ENCODE measurements at places on chromosomes 6 and 20. TPM values are rescaled to one million over a fixed set of nuclear protein-coding genes. Genes with fewer than 3 reads are reported as not detected.

DDX43 gene
- total RNA-seq = 0.31 TPM

GABRR1 gene
- not detected for total RNA-seq

DNA sequence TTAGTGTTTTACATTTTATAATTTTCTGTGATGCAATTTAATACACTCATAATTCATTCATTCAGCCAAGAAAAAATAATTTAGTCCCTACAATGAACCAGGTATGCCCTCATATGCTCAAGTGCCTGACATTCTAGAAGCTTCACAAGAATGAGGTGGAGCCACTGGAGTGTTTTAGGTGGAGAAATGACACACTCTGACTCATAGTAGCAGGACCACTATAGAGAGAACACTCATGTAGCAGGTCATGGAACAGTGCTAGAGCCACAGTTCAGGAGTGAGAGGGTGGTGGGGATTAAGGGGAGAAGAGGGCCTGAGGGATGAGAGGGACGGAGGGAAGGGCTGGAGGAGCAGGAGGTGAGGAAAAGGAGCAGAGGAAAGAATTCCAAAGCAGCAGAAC lies 1.4 kb upstream of the HLA-G start:
- DNase-seq = no peak

DNA sequence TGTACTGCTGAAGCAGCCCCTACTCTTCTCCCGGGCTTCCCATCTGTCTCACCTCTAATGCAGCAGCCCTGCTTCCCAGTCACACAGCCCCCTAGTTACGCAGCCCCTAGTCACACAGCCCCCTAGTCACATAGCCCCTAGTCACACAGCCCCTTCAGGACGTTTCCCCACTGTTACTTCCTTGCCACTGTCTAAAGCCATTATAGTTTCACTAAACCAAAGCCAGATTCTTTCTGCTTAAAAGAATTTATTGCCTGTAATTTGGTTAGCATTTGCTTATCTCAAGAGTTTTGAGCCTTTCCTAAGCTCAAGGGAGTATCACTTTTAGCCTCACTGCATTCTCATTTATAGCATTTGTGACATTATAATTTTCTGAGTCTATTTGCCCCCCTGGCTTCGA lies 127.9 kb downstream of the LMBRD1 start:
- DNase-seq = no peak

TRIM31 gene
- total RNA-seq = not detected

NHLRC1 gene
- total RNA-seq = not detected

DNA sequence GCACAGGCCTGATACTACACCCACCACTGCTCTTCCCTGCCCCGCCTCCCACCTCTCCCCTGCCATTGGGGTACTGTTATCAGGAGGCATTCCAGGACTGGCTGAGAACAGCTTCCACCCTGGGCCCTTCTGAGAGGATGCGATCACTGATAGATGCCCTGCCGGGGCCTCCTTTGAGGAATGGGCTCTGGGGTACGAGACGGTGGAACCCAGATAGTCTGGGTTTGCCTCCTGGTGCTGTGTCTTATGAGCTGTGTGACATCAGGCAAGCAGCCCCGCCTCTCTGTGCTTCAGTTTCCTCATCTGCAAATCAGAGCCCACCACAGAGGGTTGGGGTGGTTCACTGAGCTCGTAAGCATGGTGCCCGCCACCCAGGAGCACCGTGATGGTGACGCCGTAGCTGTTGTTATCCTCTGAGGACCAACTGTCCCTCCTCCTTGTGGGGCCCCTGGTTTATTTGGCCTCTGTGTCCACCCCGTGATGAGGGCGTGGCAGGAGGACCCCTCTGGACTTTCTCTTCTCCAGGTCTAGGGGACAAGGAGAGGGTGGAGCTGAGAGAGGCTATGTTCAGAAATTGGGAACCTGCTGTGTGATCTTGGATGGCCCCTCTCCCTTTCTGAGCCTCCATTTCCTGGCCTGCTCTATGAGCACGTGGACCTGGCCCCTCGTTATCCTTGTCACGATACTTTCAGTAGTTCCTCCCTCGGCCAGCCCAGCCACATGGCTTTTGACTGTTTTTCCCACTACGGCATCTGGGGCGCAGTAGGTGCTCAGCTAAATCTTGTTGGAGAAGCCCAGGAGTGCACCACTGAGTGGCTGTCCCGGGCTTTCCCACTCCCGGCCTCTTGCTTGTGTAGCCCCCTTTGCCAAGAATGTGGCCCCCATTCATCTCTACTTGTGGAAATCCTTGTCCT lies 18.3 kb downstream of the SRC start:
- no peak for DNase-seq

- no peak for DNase-seq
Measured at GRCh38 chr6:42817907-42818306, 36.1 kb downstream of the BICRAL start.

DNA sequence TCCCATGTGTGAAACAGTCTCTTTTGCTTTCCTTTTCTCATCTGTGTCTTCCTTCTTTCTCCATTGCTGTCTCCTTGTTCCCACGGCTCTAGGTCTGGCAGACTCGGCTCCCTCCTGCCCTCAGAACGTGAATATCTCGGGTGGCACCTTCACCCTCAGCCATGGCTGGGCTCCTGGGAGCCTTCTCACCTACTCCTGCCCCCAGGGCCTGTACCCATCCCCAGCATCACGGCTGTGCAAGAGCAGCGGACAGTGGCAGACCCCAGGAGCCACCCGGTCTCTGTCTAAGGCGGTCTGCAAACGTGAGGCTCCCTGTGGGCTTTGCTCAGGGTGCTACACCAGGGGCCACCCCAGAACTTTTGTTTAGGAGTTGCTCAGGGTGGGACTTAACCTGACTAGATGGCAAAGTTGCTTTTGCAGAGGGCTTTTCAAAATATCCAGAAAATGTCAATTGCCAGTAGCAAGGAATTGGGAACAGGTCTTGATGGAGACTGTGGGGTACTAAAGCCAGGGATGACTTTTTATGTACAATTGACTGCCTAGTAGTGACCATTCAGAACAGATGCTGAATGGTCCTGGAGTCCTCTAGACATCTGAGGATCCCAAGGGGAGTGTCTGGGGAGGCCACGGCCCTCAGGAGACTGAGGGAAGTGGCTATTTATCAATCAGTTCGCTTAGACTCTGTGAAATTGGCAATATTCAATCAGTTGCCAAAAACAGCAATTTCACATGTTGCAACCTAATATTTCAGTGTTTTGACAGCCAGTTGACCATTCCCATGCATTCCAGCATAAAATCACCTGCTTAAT lies 550 bp downstream of the C2 start:
- no peak for DNase-seq

OR2B6 gene
- total RNA-seq = not detected

DNA sequence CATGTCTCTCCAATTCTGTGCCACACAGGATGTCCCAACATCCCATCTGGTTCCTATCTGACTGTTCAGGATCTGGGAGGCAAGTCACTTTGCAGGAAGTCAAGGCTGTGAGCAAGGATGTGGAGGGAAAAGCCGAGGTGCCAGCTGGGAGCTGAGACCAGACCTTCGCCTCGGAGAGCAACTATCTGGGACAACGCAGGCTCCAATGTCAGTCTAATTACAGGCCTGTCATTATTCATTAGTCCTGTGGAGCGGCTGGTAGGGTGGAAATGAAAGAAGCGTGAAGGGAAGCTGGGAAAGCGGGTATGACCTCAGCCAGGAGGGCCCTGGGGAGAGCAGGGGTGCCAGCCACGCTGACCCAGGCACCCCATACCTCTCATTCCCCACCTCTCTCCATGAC lies 147.3 kb downstream of the UNC5CL start:
- no peak for DNase-seq

DNA sequence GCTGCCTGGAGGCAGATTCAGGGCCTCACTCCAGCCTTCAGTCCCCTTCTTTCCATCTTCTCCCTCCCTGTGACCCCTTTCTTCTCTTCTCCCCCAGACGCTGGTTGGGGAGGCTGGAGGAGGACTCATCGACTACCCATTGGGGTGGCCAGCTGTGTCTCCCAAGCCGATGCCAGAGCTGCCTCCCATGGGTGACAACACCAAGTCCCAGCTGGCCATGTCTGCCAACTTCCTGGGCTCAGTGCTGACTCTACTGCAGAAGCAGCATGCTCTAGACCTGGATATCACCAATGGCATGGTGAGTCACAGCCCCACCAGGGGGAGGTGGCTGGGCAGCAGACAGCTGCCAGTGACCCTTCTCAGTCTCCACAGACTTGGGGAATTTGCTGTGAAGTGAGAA lies 12.9 kb downstream of the BPIFB4 start:
- no peak for DNase-seq

GRCh38 chr20:40223810-40224209 lies 465.2 kb downstream of the MAFB start:
- no peak for DNase-seq

- DNase-seq = no peak
Measured at GRCh38 chr6:91082311-91082832, 495.5 kb upstream of the MAP3K7 start.

MCHR2 gene
- total RNA-seq = not detected

Data from activated CD8-positive, alpha-beta T cell treated with anti-CD3 and anti-CD28 coated beads for 36 hours (primary cell).